Heart left ventricle (tissue), 16 donors: ENCODE measurements at places on chromosomes 2 and 18. TPM values are rescaled to one million over a fixed set of nuclear protein-coding genes. Genes with fewer than 3 reads are reported as not detected.

The ZNF397 gene
- 19.8 TPM for total RNA-seq

The ABCB11 gene
- total RNA-seq: 0.09 TPM

The ADAM23 gene
- 81.2 TPM for total RNA-seq

The CCDC121 gene
- total RNA-seq: 5.8 TPM

The PGAP1 gene
- 8.8 TPM for total RNA-seq

The SP140 gene
- total RNA-seq: 0.56 TPM

The SERPINB12 gene
- total RNA-seq: not detected

The ANO7 gene
- total RNA-seq: 0.72 TPM

The SLC8A1 gene
- 793 TPM for total RNA-seq

The ARMC9 gene
- 1.7 TPM for total RNA-seq

The ARHGAP28 gene
- total RNA-seq: 7.2 TPM

The KCNF1 gene
- total RNA-seq: not detected

The PHOSPHO2 gene
- total RNA-seq: 3.0 TPM

The GCG gene
- total RNA-seq: not detected

The WNT10A gene
- 0.16 TPM for total RNA-seq

The TYMS gene
- total RNA-seq: 2.3 TPM

The FEV gene
- not detected for total RNA-seq

The DAW1 gene
- 0.44 TPM for total RNA-seq

The ANKRD30B gene
- total RNA-seq: not detected

The TFCP2L1 gene
- 1.00 TPM for total RNA-seq

The FARP2 gene
- total RNA-seq: 21.9 TPM

The C2orf78 gene
- not detected for total RNA-seq

The CD8A gene
- total RNA-seq: 2.9 TPM

The IL36B gene
- not detected for total RNA-seq

The CXCR2 gene
- total RNA-seq: 0.61 TPM

The NT5C1B gene
- not detected for total RNA-seq

The VWA3B gene
- total RNA-seq: 0.19 TPM

The GALR1 gene
- total RNA-seq: not detected

The CPO gene
- total RNA-seq: 0.67 TPM

The OXER1 gene
- total RNA-seq: not detected

The L3MBTL4 gene
- total RNA-seq: 0.75 TPM

The NRP2 gene
- total RNA-seq: 3.1 TPM

The RAB27B gene
- total RNA-seq: 0.05 TPM

The KCNG2 gene
- total RNA-seq: not detected

The NAT8 gene
- total RNA-seq: not detected

The PLCL1 gene
- total RNA-seq: 126 TPM

The RAPGEF4 gene
- 3.5 TPM for total RNA-seq

The B3GNT7 gene
- 4.1 TPM for total RNA-seq

The APOB gene
- 20.0 TPM for total RNA-seq

The TCF4 gene
- total RNA-seq: 45.3 TPM

The UGT1A10 gene
- not detected for total RNA-seq

The STK11IP gene
- total RNA-seq: 24.1 TPM

The CD302 gene
- total RNA-seq: 10.5 TPM

The SCN7A gene
- total RNA-seq: 14.4 TPM

The OR6B2 gene
- not detected for total RNA-seq

The COLEC12 gene
- 4.9 TPM for total RNA-seq

The MC4R gene
- not detected for total RNA-seq

The FSHR gene
- 0.52 TPM for total RNA-seq

The TTC39C gene
- total RNA-seq: 2.7 TPM

The TCF23 gene
- total RNA-seq: not detected
